ENCODE measurements at places on chromosomes 2 and 18. TPM values are rescaled to one million over a fixed set of nuclear protein-coding genes. Genes with fewer than 3 reads are reported as not detected.

MAL gene
- 382 TPM for total RNA-seq

ALK gene
- 0.04 TPM for total RNA-seq

FKBP1B gene
- 6.2 TPM for total RNA-seq

PRKAG3 gene
- total RNA-seq = not detected

NT5DC4 gene
- not detected for total RNA-seq

BMP10 gene
- not detected for total RNA-seq

NEUROD1 gene
- total RNA-seq = not detected

ZSWIM2 gene
- total RNA-seq = not detected

TXNDC9 gene
- 25.6 TPM for total RNA-seq

CD207 gene
- total RNA-seq = not detected

TGOLN2 gene
- total RNA-seq = 31.0 TPM

VWA3B gene
- 0.40 TPM for total RNA-seq

MOGAT1 gene
- not detected for total RNA-seq

TNS1 gene
- total RNA-seq = 27.7 TPM

SP140 gene
- 0.96 TPM for total RNA-seq

FZD7 gene
- 3.0 TPM for total RNA-seq

CGREF1 gene
- 0.96 TPM for total RNA-seq

NEU4 gene
- total RNA-seq = not detected

SPDYA gene
- total RNA-seq = 0.92 TPM

REG3G gene
- not detected for total RNA-seq

LONRF2 gene
- 0.48 TPM for total RNA-seq

KCNF1 gene
- total RNA-seq = not detected

RNF152 gene
- total RNA-seq = 7.7 TPM

HRH4 gene
- total RNA-seq = 0.28 TPM

CCDC141 gene
- total RNA-seq = 0.28 TPM

DYTN gene
- not detected for total RNA-seq

SPATA3 gene
- not detected for total RNA-seq

GRB14 gene
- total RNA-seq = 0.36 TPM

Measured in esophagus mucosa (tissue), 1 donor.